ENCODE measurements at places on chromosomes 4 and X.

- no peak for DNase-seq
These were observed 147.2 kb upstream of the RBPJ start for GRCh38 chr4:26173619-26174018.

- DNase-seq, result no peak
These were observed 207.1 kb downstream of the NWD2 start for GRCh38 chr4:37451656-37452055.

GRCh38 chr4:154189346-154189745 is 302.3 kb downstream of the DCHS2 start:
- DNase-seq, result no peak

GRCh38 chrX:18286322-18286831 is 65.7 kb upstream of the BEND2 start:
- no peak for DNase-seq

- DNase-seq, result no peak
These were observed 121.7 kb upstream of the HCCS start for GRCh38 chrX:10989386-10989785.

- DNase-seq, result no peak
These were observed at the start of gene PNMA3 for GRCh38 chrX:153055871-153056749. TSS of gene PNMA3 (plus strand) at chrX:153056470. CDS start at chrX:153057056, 586 bp downstream.

- DNase-seq, result no peak
These were observed 109.6 kb upstream of the KIT start for GRCh38 chr4:54548098-54548620.

DNA sequence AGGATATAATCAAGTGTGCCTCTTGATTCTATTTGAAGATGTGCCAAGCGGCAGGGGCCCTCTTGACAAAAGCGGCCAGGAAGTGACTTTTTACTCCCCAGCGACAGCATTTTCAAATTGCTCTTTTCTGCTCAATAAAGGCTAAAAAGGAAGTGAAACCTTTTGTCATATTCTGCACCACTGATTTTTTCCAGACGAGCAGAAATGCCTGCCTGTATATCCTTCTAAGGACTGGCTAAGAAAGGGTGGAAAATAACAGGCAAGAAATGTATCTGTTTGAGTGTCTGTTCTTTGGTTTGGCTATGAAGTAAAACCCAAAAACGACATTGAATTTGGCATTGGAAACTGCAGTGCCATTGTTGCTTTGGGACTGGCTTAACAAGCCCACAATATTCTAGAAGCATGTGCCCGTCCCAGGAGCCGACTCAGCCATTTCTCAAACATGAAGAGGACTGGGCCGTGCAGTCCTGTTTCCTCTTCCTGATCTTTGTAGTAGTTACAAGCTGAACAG is 25.4 kb downstream of the TMSB4X start:
- DNase-seq, result no peak

GRCh38 chr4:118994030-118994429 is 105.4 kb downstream of the SYNPO2 start:
- DNase-seq, result no peak

- no peak for DNase-seq
These were observed 41.9 kb upstream of the GAB1 start for GRCh38 chr4:143294710-143295275.

Data from fibroblast of pulmonary artery (primary cell).